NCI-H69 (cell line): ENCODE measurements at places on chromosomes 13 and 19.

GRCh38 chr19:50423279-50424113 is 4.8 kb downstream of the SPIB start:
- DNase-seq: no peak

GRCh38 chr13:21516805-21517204 is 57.7 kb upstream of the ZDHHC20 start:
- DNase-seq: no peak

DNA sequence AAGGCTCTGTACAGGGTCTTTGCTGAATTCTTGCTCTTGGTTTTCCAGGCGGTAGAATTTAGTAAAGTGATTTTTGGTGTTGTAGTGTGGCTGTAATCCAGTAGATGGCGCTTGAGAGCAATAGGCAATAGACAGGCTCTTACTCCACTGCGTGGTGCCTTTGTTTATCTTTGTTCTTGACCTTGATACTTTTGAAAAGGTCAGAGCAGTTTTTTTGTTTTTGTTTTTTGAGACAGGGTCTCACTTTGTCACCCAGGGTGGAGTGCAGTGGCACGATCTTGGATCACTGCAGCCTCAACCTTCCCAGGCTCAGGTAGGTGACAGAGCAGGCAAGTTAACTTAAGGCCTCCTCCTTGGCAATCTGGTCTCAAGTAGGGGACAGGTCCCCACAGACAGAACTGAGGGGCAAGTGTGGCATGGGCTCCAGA is 12.2 kb upstream of the LILRA5 start:
- peak; percentile 34 for DNase-seq

DNA sequence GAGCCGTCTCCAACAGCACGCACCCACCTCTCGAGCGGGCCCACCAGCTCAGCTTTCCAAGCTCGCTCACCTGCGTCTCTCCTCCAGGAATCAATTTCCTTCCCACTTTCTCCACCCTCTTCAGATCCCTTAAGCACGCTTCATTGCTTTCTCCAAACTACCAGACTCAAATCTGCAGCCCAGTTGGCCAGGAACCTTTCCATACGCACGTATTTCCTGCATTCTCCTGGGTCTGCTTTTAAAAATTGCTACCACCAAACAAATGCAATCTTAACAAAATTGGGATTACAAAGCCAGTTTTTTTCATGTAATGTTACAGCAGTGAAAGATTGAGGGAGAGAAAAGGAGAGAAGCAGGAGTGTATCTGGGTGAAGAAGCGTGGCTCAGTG is 1.5 kb downstream of the ENOX1 start:
- DNase-seq: peak; percentile 74

DNA sequence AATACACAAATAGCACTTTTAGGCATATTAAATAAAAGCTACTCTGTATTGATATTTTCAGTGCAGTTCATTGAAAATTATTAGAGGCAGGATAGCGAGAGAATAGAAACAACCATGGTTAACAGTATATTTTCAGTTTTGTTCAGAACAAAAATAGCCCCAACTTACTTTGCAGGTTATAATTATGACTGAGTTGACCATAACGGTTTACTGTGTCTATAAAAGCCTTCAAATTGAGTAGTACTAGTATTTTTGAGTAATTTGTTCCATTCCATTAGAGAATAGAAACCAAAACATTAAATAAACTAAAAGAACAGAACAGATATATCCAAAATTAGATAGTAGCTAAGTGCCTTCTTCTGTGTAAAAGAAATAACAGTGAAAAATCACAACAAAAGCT is 1108.4 kb upstream of the PCDH20 start:
- DNase-seq: no peak

GRCh38 chr13:64266024-64266423 is 2850.4 kb upstream of the PCDH20 start:
- no peak for DNase-seq

DNA sequence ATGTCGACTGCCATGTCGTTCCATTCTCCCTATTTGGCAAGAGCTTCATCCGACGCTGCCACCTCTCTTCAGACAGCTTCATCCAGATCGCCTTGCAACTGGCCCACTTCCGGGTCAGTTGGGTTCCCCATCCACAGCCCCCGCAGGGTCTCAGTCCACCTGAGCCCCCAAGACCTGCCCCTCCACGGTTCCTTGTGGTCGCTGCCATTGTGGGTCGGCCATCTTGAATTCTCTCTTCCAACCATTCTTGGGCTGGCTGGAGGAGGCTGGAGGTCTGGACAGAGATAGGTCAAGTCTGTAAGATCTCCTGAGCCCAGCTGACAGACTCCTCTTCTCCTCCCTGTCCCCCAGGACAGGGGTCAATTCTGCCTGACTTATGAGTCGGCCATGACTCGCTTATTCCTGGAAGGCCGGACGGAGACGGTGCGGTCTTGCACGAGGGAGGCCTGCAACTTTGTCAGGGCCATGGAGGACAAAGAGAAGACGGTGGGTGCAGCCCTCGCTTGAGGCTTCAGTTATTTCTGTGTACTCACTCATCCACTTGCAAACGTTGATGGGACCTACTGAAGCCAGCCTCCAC is 19.5 kb downstream of the CPT1C start:
- DNase-seq: no peak
